ENCODE measurements at places on chromosomes 4 and X. TPM values are rescaled to one million over a fixed set of nuclear protein-coding genes. Genes with fewer than 3 reads are reported as not detected.

DNA sequence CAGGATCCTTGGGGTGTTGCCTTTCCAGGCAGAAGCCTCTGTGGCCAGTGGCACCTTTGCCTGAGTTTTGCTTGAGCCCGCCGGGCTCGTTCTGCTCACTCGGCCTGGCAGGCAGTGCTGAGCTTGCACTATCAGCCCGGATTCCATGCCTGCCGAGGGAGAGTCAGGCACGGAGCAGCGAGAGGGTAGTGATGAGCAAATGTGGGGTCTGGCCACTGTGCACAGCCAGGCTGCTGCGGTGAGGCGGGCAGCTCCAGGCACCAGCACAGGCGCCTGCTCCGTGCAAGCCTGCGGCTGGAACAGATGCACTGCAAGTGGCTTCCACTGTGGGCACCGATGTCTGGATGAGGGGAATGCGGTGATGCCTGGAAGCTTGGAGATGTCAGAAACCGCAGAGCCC, 619.2 kb downstream of the RAPGEF2 start:
- no peak for DNase-seq
- H3K27ac ChIP-seq: no peak overlapping the region
- no peaks in the 10 kb centered on the region for H3K36me3 ChIP-seq
- H3K4me3 ChIP-seq: no peak overlapping the region
- H3K27me3 ChIP-seq: no peaks in the 10 kb centered on the region
- H3K4me1 ChIP-seq: no peaks in the 10 kb centered on the region

- H3K27ac ChIP-seq: no peak overlapping the region
- H3K4me3 ChIP-seq: no peak overlapping the region
- no peaks in the 10 kb centered on the region for H3K36me3 ChIP-seq
- no peak for DNase-seq
Measured at GRCh38 chr4:5874811-5875449, 18.0 kb downstream of the CRMP1 start.

GRCh38 chr4:73376251-73376650, 27.8 kb upstream of the ALB start:
- no peaks in the 10 kb centered on the region for H3K4me1 ChIP-seq
- no peaks in the 10 kb centered on the region for H3K36me3 ChIP-seq
- H3K27ac ChIP-seq: no peak overlapping the region
- no peak overlapping the region for H3K4me3 ChIP-seq

GRCh38 chr4:169663831-169664230, 43.5 kb downstream of the CLCN3 start:
- H3K36me3 ChIP-seq: no peaks in the 10 kb centered on the region
- no peak for DNase-seq

Gene KLHL4
- 1.2 TPM for total RNA-seq

Gene JADE3
- total RNA-seq: 5.8 TPM

Gene ATP2B3
- total RNA-seq: 0.27 TPM

Measured in aorta (tissue), 5 donors.